ENCODE measurements at places on chromosomes 3 and 15. TPM values are rescaled to one million over a fixed set of nuclear protein-coding genes. Genes with fewer than 3 reads are reported as not detected.

GRCh38 chr3:103134023-103134724 lies 699.4 kb downstream of the ZPLD1 start:
- DNase-seq = no peak

GRCh38 chr15:33490703-33491102 lies 179.9 kb downstream of the RYR3 start:
- DNase-seq = no peak

GRCh38 chr15:83833569-83833968 lies 179.6 kb downstream of the ADAMTSL3 start:
- DNase-seq = no peak

- DNase-seq = peak; percentile 86
Measured at GRCh38 chr15:75723847-75724660, 11.4 kb upstream of the CSPG4 start.

GRCh38 chr3:160376681-160377080 lies 22.3 kb downstream of the IFT80 start:
- no peak for DNase-seq

DNA sequence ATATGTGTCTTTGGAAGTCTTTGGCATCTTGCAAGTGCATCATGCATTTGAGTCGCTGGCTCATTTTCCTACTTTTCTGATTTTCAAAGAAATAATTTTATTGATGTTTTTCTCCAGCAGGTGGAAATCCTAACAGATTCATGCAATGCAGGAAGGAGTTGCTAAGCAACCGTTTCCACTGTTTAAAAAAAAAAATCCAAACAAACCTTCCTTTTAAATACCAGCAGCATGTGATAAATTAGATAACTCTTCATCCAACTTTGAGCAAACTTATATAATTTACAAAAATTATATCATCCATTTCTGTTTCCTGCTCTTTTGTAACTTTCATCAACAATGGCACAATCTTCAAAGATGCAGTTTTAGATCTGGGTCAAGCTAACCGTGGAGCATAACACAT lies 364.1 kb downstream of the MFSD1 start:
- no peak for DNase-seq

- DNase-seq = no peak
Measured at GRCh38 chr3:23459465-23459864, 256.3 kb downstream of the UBE2E2 start.

GRCh38 chr3:179072100-179072438 lies 460 bp upstream of the ZMAT3 start:
- peak; percentile 51 for DNase-seq

GRCh38 chr3:184656829-184657681 lies 54.8 kb downstream of the MAGEF1 start:
- DNase-seq = no peak

DNA sequence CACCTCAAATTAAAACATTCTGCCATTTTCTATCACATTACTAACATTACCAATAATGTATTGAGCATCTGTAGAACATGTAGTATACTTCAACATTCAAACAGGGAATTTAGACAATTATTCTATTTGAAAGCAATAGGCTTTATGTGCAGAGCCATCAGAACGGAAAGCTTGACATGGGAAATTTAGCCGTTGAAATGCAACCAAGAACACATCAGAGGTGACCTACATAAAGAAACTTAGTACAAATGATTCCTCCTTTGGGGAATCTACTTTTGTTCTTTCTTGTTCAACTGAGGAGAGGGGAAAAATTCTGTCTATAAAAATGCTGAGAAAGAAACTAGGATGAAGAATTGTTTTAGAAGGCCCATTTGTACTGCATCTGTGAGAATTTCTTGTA lies 38.6 kb upstream of the RBMS3 start:
- no peak for DNase-seq

GRCh38 chr3:56787258-56787775 lies 14.4 kb downstream of the ARHGEF3 start:
- no peak for DNase-seq

DNA sequence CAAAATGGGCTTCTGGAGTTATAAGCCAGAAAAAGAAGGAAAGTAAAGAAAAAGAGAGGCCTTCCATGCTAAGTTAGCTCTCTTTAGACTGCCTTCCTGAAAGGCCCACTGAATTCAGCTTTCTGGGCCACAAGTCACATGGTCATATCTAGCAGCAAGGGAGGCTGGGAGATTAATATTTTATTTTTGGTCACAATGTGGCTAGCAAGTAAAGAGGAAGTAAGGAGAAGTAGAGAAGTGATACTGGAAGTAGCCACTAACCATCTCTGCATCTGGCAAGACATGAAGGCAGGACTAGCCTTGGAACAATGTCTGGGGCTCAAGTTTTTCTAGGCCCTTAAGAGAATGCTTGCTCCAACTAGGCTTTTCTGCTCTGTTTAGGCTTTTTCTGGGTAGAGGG lies 81.8 kb upstream of the UBE2E1 start:
- no peak for DNase-seq

DNA sequence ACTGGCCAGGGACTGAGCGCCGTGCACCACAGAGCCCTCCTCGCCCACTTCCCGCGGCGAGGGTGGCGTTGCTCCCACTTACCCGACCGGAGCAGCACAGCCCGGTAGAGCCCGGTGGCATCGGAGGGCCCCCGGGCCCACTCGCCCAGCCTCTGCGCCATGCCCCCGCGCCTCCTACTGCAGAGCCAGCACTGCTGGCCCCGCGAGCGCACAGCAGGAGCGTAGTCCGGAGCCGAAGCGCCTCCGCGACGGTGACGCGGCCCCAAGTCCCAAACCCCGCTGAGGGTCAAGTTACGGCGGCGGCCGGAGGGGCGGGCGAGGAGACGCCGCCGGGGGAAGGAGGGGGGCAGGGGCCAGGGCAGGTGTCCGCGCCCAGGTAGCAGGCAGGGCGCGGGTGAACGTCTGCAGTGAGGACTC lies 9.6 kb upstream of the FAM107A start:
- no peak for DNase-seq

- DNase-seq = no peak
Measured at GRCh38 chr15:75082689-75083088, 59.3 kb downstream of the PPCDC start.

GRCh38 chr3:82672966-82673365 lies 911.5 kb upstream of the GBE1 start:
- DNase-seq = no peak

DNA sequence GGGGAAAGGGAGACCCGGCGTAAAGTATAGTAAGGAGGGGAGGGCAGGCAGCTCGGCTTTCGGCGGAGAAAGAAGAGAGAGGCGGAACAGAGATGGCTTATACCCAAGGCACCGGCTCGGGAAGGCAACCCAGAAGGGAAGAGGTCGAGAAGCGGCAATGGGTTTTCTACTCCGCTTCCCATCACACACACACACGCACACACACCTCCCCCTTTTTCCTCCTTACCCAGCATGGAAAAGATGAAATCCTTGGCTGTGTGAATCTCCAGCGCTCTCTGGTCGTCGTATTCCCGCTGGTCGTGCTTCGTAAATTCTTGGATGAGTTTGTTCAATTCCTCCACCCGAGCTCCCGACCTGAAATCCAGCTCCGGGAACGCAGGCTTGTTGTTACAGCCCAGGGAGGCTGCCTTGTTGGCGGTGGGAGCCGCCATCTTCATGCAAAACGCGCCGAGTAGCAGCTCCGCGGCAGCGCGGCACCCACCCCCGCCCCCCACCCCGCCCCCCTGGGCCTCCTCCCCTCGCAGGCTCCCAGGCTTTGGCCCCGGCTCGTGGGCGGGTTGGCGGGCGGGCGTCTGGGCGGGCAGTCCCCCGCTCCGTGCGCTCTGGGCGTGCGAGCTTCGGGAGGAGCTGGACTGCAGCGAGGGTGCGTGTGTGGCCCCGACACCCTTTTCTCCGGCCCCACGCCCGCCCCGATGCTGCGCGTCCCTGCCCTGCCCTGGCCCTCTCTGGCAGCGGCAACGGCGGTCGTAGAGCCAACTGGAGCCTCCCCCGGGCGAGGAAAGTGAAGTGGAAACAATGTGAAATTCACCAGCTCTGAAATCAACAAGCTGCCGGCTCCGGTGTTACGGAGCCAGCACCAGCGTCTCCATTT lies at the start of gene MB21D2:
MB21D2 (minus strand) TSS at position 453 of the 871 bp plus-strand sequence; CDS start at position 437, 16 bp downstream.
- peak; percentile 79 for DNase-seq

DNA sequence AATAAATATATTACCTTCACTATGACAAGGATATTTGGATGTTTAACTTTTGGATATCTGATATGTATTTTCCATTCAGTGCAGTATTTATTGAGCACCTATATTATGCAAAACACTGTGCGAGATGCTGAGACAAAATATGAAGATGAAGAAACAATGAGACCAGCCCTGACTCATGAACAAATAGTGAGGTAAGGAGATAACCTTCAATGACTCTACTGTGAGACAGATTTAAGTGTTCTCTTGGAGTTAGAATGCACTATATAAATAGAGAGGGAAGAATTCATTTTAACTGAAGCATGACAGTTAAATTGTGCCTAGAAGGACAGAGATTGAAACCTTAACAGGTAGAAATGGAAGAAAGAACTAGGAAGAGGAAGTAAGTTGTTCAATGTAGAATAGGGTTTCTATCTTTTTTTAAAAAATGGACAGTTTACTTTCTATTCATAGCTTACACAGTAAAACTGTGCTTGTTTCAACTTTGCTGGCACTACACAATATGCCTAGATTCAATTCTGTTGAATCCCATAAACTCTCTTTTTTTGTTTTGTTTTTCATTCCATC lies 124.2 kb downstream of the ZBTB20 start:
- no peak for DNase-seq

DNA sequence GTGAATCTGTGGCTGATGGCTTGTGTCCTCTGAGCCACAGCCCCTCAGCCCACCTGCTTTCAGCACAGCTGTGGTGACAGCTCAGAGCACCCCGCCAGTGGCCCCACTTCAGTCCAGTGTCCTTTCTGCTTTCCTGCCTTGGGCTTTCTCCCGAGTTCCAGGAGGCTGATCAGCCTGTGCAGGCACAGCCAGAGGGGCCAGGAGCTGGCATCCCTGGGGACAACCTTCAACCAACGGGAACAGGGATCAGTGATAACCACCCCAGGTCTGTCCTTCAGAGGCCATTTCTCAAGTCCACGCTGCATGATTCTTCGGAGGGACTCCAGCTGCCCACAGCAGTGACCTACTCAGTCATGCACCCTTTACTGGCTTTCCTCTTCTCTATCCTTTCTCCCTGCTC lies 166.6 kb downstream of the RAB11A start:
- DNase-seq = no peak

DNA sequence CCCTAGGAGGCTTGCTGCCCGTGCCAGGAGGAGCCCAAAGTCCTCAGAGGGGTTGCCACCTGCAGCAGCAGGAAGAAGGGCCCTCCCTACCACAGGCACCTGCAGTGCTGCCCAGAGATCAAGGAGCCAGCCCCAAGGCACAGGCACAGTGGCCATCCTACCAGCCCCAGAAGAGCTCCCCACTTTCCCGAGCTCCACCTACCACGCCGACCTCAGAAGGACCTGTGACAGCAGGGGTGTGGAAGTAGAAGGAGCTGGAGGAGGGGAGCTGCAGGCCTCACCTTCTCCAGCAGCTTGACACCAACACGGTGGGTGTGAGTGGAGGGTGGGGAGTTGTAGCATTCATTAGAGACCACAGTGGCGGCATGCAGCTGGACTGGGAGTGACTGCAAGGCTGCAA lies 485.8 kb downstream of the GABRG3 start:
- no peak for DNase-seq

GRCh38 chr15:86063356-86064095 lies 16.1 kb upstream of the AGBL1 start:
- no peak for DNase-seq

GRCh38 chr3:59064728-59065127 lies 14.9 kb upstream of the CFAP20DC start:
- DNase-seq = no peak

DNA sequence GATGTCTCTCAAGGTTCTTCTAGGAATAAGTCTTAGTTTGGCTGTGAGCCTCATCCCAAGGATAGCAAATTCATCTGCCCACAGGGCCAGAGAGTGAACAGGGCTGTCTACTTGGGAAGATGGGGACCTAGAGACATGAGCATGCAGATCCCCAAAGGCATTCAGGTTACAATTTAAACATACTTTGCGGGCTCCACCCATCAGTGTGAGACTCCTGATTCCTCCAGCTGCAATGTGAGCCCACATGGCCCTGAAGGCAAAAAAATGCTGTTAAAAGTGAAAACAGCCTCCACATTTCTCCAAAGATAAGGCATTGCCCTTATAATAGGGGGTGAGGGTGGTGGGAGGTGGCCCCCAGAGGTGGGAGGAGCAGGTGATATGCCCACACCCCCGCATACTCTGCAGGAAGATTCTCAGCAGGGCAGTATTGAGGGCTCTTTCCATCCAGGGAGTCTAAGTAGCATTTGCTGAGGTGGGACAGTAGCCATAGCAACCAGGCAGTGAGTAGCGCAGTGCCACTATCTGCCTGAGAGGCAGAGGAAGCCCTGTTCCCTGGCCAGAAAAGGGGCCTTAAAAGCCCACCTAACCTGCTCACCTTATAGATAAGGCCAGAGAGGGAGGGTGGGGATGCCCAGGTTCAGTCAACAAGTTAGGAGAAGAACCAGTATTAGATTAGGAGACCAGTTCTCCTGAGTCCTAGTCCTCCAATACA lies 31.2 kb downstream of the TGM4 start:
- DNase-seq = no peak

The WDR49 gene
- total RNA-seq = 0.46 TPM

The BLM gene
- 2.9 TPM for total RNA-seq

The TMEM207 gene
- total RNA-seq = not detected

The SEMA3B gene
- total RNA-seq = 42.0 TPM

The TF gene
- total RNA-seq = 4.6 TPM

The KBTBD13 gene
- total RNA-seq = not detected

The NISCH gene
- 72.1 TPM for total RNA-seq

The DUOX2 gene
- 3.1 TPM for total RNA-seq

The C3orf49 gene
- not detected for total RNA-seq

The GOLGA8S gene
- 0.38 TPM for total RNA-seq

The CLEC3B gene
- total RNA-seq = 14.7 TPM

The FAIM gene
- 5.0 TPM for total RNA-seq

The POPDC2 gene
- 4.2 TPM for total RNA-seq

The GLDN gene
- total RNA-seq = 3.5 TPM

The CTXN2 gene
- not detected for total RNA-seq

The FAM131A gene
- total RNA-seq = 16.4 TPM
